Chondrocyte (in vitro differentiated cells): ENCODE measurements at places on chromosomes 11 and 22. TPM values are rescaled to one million over a fixed set of nuclear protein-coding genes. Genes with fewer than 3 reads are reported as not detected.

DNA sequence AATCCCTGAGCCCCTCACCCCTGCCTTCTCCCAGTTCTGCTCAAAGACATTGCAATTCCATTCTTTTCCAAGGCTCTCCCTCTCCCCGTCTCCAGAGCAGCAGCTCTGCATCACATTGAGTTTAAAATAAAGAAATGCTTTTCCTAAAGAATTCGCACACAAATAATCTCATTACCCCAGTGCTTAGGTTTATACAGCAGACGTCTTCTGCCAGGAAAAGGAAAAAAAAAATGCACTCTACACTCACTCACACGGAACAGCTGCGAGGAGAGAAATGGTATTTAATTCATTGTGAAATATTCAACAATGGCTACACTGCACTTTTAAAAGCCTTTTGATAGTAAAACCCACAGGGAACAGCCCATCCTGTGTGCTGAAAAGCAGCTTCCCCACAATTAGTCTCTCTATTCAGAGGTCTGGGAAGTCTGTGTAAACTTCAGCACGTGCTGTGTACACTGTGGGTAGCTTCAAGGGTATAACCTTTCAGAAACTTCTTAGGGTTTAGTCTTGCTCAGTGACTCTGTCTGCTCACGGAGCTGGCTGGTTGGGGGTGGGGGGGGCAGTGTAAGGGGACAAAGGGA, 42.8 kb downstream of the ETS1 start:
- no peak for DNase-seq

DNA sequence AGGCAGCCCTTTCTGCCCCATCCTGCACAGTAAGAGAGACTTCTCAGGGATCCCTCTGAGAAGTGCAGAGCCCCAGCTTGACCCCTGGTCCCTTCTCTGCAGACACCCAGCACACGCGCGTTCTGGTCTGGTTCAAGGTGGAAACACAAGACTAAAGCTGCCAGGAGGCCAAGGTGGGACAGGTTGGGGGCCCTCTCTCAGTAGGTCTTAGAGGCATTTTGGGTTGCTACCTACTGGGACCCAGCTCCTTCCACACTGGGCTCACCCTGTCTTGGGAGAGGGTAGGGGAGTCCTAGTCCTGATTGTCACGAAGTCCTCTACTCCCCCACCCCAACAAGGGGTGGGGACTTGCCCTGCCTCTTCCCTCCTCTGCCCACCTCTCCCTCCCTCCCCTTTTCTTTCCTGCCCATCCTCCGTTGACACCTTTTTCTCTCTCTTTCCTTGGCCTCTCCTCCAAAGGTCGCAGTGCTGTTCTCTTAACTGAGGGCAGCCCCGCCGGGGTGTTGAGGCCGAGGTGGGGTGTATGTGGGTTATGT, 763 bp upstream of the SOX10 start:
- DNase-seq = no peak

GRCh38 chr11:112128483-112129121, 35.3 kb downstream of the IL18 start:
- no peak for DNase-seq

DNA sequence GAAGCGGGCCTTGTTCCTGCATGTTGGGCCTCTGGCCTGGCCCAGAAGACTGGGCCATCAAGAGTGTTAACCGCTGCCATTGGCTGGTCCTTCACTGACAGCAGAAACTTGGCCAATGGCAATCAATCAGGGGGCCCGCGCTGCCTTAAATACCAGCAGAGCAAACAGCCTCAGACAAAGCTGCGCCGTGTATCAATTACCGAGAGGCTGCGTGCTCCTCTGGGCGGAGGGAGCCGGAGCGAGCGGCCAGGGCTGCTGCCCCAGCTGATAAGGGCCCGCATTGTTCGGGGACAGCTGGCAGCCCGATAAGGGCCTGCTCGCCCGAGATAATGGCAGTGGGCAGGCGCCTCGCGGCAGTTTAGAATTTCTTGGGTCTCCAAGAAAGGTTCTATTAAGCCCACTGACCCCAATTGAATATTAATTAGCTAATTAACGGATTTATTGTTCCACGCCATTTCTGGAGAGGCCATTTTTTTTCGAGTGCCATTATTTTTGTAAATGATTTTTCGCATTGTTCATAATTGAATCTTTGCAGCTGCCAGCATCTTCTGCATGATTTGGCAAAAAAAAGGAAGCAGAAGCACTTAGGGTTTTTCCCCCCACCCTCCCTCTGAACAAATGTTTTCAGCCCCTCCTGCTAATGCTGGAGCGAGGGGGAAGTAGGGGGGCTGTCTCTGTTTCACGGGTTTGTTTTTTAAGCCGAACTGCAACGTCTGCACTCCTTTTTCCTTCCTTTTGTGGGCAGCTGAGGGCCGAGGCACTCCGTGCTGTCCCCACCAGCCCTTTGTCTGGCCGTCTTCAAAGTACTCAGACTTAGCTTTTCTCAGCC, 37.6 kb upstream of the RIC3 start:
- peak; percentile 54 for DNase-seq

Gene TCF20
- 27.3 to 35.1 TPM (median 31.0 TPM) in 3 replicates for total RNA-seq

Gene LDLRAD3
- 7.4 to 14.8 TPM (median 8.6 TPM) in 3 replicates for total RNA-seq

DNA sequence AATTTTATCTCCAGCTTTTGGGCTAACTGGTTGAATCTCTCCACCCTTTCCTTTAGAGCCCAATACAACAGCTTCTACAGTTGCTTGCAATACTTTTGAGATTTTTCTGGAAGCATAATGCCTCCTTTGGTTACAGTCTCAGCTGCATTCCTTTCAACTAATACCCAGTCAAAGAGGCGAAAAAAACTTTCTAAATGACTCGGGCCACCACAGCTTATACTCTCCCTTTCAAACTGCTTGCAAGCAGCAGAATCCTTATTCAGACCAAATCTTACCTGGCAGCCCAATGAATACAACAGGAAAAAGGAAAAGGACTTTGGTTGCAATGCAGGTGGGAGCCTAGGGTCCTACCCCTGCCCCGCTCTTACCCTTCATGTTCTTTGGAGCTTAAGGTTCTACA, 15.8 kb downstream of the JAML start:
- DNase-seq = no peak

GRCh38 chr11:36215693-36216060, 73.5 kb downstream of the COMMD9 start:
- no peak for DNase-seq

GRCh38 chr11:2746401-2747247, 46.8 kb upstream of the KCNQ1OT1 start:
- DNase-seq = peak; percentile 69

GRCh38 chr11:33387581-33387980, 130.4 kb downstream of the HIPK3 start:
- no peak for DNase-seq

Gene ALDH3B1
- 10.8 to 14.3 TPM (median 13.1 TPM) in 3 replicates for total RNA-seq

GRCh38 chr11:14902650-14903350, 10.8 kb upstream of the CYP2R1 start:
- DNase-seq = no peak

GRCh38 chr11:77340501-77340900, 39.0 kb upstream of the GDPD4 start:
- DNase-seq = no peak

DNA sequence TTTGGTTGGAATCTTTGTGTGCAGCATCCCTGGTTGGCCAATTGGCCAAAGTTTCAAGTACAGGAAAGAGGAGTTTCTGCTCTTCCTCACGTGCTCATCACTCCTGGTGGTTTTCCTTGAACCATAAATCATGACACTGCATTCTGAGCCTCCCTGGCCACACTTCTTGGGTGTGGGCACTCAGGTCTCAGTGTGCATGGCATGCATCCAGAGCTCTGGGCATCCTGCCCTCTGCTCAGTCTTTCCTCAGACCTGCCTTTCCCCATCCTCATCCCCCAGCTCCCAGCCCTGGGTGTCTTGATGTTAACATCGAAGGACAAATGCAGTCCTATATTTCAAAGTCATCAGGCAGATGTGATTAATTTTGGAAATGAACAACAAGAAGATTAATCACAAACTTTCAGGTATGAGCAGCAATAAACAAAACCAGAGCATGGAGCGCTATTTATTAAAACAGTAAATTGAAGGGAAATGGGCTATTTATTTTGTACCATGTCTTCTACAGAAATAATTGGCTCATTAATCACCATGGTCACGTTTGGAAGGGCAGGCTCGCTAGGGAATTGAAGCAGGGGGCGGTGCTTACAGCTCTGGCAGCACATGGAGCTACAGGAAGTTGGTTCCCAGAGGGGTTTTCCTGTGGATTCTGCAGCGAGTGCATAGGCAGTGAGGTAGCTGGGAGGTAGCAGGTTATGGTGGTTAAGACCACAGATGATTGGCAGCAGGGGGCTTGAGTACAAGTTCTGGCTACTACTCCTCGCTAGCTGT, 89.6 kb downstream of the CSNK2A3 start:
- DNase-seq = no peak

DNA sequence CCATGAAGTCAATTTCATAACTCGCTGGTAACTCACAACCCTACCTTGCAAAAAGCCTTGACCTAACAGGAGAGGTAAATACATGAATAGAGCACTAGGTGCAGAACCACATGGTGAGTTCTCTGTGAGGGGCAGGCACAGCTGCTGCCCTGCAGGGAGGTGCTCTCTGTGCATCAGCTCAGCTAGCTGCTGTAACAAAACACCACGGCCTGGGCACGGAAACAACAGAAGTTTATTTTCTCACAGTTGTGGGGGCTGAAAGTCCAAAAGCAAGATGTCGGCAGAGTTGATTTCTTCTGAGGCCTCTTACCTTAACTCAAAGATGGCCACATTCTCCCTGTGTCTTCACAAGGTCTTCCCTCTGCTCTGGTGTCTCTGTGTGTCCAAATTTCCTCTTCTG, 13.0 kb upstream of the MRPL11 start:
- DNase-seq = no peak

Gene EXPH5
- total RNA-seq = 0.75 to 1.5 TPM (median 1.1 TPM) in 3 replicates

DNA sequence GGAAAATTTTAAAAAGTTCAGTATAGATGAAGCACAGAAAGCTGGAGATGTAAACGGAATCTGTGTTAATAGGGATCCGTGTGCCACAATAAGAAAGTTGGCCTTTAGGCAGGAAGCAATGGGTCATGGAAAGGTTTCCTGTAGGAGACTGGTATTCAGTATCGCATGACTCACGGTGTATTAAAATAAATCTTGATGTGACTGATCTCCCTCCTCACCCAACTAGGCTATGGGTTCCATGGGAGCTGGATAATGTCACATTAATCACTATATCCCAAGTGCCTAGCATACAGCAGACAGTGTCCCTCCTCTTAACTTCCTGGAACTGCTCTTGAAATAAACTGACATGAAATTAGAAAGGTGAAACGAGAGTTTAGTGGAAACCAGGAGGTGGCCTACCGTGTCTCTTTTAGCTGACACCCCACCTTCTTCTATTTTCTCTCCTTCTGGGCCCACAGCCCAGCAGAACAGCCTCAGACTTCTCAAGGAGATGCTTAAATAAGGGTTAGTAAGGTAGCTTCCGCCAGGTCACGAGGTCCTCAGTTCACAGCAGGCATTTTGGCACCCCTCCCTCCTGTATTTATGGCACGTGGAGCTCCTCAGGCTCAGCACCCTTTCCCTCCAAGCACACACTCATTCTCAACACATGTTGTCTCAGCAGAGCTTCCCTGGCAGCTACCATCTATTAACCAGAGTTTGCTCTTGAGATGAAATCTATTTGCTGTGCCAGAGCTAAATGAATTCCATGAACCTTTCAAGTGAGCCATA, 118.8 kb downstream of the NXPE2 start:
- no peak for DNase-seq

GRCh38 chr11:119019996-119020395, 1.4 kb downstream of the TRAPPC4 start:
- no peak for DNase-seq

Gene SREBF2
- total RNA-seq = 91.3 to 106 TPM (median 100 TPM) in 3 replicates

DNA sequence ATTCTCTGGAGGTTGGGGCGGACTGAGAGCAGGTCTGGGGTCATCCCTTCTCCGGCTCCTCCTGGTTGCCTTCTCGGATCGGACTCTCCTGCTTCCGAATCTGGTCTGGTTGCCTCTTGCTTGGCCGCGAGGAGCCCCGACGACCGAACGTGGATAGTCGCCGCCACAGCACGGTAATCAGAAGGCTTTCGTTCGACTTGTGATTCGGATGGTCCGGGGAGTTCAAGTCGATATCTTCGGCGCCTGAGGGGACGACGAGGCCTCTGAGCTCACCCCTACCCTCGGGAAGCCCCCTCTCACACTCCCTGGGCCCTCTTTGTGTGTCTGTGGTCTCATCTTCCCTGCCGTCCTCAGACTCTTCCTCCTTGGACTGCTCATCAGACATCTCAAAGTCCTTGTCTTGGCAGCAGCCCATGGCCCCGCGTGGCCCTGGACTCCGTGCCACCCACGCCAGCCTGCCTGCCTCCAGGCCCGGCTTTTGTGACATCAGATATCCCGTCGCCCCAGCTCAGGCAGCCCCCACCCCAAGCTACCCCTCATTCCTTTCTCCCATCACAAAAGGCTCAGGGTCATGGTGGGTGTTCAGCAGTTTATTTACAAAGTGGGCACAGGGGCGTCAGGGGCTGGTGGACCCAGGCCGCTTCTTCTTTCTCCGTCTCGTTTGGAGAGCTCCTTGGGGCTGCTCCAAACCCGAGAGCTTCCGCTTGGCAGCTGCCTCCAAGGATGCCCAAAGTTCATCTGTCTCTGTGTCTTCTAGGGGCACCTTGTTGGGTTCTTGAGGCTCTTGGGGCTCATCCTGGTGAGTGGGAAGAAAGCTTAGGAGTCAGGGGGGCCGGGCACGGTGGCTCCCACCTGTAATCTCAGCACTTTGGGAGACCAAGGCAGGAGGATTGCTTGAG, at the start of gene TEX54:
TSS of gene TEX54 (minus strand) at position 506 of the 899 bp plus-strand sequence.
- DNase-seq = no peak

Gene HSPA8
- total RNA-seq = 1,112 to 1,153 TPM (median 1,138 TPM) in 3 replicates

Gene OR10A3
- not detected in 3 replicates for total RNA-seq

Gene SEZ6L
- 0.05 TPM in 1 of 3 replicates, not detected in the others for total RNA-seq

DNA sequence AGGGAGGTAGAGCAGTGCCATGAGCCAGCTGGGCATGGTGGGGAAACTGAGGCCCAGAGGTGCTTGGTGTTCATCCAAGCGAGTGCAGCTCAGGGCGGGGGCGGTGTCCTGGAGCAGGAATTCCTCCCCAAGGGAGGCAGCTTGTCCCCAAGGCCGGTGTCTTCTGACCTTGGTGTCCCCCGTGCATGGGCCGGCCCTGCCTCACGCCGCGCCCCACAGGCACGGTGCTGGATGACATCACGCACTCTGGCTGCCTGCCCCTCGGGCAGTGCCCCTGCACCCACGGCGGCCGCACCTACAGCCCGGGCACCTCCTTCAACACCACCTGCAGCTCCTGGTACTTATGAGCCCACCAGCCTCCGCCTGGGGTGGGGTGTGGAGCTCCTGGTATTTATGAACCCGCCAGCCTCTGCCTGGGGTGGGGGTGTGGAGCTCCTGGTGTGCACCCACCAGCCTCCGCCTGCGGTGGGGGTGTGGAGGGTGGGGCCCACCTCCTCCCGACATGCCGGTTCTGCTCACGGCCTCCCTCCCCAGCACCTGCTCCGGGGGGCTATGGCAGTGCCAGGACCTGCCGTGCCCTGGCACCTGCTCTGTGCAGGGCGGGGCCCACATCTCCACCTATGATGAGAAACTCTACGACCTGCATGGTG, 6.7 kb downstream of the MUC5B start:
- peak; percentile 84 for DNase-seq

Gene UBQLN3
- total RNA-seq = 0.13 to 0.31 TPM in 2 of 3 replicates, not detected in the other

DNA sequence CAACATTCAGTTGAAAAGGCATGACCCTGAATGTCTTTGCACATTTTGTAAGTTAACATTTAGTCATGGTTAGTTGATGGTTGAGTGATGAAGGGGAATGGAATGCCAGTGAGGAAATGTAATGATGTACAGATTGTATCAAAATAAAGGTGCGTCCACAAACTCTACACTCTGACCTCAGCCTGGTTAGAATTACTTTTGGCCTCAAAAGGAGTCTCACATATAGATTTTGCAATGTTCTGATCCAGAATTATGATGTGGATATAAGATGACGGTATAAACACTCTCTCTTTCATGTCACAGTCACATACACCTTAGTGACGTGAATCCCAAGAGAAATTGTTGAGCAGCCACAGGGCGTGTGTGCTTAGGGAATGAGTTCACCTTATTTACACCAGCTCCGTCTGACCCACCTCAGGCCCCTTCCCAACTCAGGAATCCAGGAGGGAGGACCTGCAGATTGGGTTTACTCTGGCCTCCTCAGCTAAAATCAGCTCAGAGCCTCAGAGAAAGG, 100.1 kb downstream of the RDX start:
- DNase-seq = no peak
